Fibroblast of upper back skin (primary cell): ENCODE measurements at places on chromosomes 3 and 15.

DNA sequence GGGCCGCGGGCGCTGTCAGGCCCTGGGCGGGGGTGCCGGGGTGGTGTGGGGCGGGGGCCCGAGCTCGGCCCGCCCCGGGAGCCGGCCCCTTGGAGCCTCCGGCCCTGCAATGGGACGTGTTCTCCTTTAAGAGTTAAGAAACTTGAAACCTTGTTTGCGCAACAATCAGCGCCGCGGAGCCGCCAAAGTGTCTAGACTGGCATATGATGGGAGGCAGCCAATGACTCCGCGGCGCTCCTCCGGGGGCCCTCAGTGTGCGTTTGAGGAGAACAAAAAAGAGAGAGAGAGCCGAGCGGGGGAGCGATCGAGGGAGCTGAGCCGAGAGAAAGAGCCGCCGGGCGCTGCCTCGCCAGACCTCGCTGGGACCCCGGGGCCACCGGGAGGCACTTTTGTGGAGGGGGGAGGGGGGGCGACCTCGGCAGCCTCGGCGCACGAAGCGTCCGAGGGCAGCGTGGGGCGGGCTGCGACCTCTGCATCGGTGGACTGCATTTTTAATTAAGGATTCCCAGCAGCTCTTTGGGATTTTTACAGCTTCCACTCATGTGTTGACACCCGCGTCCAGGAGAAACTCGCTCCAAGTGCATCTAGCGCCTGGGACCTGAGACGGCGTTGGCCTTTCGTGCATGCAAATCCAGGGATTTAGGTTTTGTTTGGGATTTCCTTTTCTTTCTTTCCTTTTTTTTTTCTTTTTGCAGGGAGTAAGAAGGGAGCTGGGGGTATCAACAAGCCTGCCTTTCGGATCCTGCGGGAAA lies at the start of gene SMAD6:
SMAD6 (plus strand) TSS at position 202 of the 752 bp plus-strand sequence. CDS start 1,023 bp downstream, outside the sequence.
- DNase-seq, result peak; percentile 99

GRCh38 chr3:83218383-83219200 lies 1457.1 kb upstream of the GBE1 start:
- no peak for DNase-seq

GRCh38 chr15:77409259-77410156 lies 10.4 kb downstream of the PEAK1 start:
- DNase-seq, result no peak

DNA sequence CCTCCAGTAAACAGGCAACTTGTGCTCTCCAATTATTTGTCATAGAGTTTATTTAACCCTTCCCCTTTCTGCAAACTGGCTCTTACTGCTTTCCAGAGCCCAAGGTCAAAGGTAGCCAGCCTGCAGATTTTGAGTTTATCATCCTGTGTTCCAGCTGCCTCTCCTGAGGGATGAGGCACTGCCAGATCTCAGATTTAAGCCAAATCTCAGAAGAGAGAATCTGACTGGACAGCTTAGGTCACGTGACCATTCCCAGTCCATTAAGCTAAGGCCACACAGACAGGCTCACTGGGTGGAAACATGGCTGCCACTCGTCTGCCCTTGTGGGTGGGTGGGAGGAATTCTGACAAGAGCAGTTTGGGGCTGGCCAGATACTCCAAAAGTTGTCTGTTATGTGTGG lies 8.6 kb upstream of the SIAH2 start:
- DNase-seq, result no peak

- peak; percentile 54 for DNase-seq
These were observed 332.3 kb downstream of the THSD4 start for GRCh38 chr15:71447328-71448250.

DNA sequence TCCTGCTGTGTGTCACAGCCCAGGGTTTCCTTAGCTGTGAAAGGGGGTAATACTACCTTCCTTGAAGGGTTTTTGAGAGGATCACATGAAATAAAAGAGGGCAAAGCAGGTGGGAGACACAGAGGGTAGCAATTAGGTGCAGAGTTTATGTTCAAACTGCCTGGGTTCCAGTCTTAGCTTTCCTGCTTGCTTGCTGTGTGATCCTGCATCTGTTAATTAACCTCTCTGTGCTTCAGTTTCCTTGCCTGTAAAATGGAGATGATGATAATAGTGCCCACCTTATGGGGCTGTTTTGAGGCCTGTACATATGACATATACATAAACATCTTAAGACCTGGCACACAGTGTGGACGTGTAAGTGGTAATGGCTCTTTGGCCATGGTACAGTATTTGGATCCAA lies 35.0 kb downstream of the SPSB4 start:
- no peak for DNase-seq

DNA sequence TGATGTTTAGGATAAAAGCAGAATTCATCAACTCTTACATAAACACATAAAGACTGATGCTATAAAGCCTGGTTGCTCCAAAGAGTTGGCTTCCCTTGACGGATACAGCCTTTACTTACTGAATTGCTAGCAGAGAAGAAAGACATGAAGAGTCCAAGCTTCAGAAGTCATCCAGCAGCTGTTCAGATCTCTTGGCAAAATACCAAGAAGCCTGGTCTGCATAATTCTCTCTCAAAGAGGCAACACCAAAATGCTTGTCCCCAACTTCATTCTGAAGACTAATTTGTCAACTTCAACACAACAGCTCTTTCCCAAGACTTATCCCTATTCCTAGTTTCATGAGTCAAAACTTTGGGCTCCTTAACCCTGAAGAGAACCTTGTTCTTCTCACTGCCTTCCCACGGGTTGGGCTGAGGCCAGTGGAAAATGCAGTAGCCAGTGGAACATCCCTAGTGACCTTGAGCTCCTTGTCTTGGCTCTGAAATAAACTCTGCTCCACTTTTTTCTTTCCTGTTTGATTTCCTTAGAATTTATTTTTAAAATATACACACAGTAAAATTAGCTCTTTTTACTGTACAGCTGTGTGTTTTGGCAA lies 119.2 kb upstream of the THBS1 start:
- no peak for DNase-seq

DNA sequence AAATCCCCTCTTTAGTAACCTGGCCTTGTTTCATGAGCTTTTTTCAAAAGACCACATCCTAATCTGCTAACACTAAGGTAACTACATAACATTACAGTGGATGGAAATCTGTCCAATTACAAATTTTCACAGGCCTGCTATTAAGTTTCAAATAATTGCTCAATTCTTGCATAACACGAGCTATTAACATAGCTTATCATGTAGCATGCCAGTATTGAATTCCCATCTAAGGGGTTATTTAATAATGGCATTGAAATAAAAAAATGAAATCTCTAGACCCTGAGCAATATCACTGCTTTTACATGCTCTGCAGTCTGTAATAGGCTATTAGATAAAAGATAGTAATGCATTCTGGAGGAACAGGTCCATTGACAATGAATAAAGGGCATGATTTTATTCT lies 748.3 kb upstream of the NECTIN3 start:
- no peak for DNase-seq

- DNase-seq, result peak; percentile 53
These were observed 3.9 kb upstream of the CHSY1 start for GRCh38 chr15:101255615-101256241.

DNA sequence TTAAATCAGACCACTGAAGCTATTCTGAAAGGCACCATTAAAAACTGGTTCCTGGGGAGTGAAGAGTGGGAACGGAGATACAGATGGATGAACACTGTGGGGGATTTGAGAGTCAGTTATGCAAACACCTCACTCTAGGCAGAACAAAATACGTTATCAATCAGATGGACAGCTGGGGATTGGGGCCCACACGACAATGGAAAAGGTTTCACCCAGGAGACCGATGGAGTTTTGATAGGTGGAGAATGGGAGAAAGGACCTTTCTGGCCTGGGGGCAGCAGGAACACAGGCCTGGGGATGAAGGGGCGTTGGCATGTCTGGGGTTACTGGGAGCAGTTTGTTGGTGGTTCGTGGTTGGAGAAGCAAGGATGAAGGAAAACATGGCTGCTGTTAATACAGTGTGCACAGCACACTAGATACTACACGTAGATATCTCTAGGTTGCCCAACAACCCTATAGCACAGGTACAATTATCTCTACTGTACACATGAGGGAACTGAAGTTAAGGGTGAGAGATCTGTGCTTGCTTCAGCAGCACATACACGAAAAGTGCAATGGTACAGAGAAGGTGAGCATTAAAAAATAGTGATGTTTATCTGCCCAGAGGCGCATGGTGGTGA lies 16.5 kb downstream of the ST6GAL1 start:
- DNase-seq, result no peak

GRCh38 chr3:152325136-152325535 lies 56.4 kb downstream of the MBNL1 start:
- DNase-seq, result no peak

DNA sequence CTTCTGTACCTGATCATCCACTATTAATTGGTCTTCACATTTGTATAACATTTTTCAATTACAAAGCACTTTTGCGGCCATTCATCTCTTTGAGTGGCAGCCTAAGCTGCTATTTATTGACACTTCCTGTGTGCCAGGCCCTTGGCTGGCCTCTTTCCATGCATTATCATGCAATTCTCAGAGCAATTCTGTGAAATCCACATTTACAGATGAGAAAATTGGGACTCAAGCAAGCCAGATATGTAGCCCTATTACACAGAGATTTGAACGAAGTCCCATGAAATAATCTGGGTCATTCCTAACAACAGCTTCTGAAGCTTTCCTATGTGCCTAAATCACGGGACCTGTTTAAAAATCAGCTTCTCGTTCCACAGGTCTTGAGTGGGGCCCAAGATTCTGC lies 17.4 kb downstream of the SLC6A1 start:
- DNase-seq, result no peak

GRCh38 chr3:48597408-48597800 lies 2.3 kb upstream of the COL7A1 start:
- no peak for DNase-seq

- no peak for DNase-seq
These were observed 53.4 kb downstream of the GSK3B start for GRCh38 chr3:120040813-120041377.

- DNase-seq, result no peak
These were observed 63.8 kb downstream of the SPSB4 start for GRCh38 chr3:141114816-141115460.

DNA sequence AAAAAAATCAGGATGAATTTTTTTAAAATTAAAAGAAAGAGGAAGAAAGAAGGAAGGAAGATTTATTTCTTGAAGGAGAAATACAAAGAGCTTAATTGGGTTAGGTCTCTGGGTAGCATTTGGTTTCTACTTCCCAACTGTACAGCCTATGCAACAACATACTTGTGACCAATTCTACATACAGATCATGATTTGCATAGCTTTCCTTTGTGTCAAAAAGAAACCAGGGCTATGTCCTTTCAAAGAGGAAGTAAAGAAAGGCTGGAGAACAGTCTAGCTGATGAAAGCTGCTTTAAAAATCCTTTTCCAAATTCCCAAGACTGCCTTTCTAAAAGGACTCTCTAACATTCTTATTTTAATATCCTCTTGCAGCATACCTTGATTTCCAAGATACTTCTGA lies 6.1 kb upstream of the HGD start:
- peak; percentile 87 for DNase-seq

GRCh38 chr3:7700977-7701376 lies 800.6 kb upstream of the LMCD1 start:
- peak; percentile 9 for DNase-seq
